ENCODE measurements at places on chromosomes 5 and 9.

DNA sequence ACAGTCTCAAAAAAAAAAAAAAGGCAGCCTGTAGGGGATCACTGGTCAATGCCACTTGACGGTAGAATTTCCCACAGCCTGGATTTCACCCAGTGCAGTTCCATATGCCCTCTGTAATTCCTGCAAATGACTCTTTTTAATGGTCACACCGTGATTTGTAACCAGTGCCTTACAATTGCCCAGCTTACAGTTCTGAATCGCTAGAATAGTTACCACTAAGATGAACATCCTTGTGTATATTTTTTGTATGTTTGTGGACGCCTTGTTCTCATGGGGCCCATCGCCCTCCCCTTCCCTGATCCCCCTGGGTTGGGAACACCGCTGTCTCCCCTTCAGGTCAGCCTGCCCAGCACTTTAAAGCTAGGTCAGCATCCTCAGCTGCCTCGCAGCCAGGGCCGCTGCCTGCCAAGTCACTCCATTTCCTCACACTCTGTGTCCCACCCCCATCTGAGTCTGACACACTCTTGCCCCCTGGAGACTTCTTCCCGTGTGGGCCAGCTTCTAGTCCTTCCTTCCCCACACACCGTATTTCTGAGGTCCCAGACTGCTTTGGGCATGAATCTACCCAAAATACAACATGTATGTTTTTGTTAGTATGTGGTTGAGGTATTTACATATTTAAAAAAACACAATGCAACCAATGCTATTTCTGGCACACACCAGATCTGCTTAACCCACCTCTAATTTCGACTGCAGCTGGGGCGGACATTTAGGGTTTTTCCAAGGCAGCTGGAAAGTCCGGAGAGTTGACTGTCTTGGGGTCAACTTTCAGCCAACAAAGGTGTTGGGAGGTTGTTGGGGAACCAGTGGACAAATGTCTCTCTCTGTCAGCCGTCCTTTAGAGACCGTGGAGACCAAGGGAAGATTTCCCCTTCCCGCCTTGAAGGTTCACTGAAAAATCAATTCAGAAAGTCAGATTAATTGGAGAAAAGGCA lies 120.5 kb upstream of the NEK6 start:
- no peak for DNase-seq

DNA sequence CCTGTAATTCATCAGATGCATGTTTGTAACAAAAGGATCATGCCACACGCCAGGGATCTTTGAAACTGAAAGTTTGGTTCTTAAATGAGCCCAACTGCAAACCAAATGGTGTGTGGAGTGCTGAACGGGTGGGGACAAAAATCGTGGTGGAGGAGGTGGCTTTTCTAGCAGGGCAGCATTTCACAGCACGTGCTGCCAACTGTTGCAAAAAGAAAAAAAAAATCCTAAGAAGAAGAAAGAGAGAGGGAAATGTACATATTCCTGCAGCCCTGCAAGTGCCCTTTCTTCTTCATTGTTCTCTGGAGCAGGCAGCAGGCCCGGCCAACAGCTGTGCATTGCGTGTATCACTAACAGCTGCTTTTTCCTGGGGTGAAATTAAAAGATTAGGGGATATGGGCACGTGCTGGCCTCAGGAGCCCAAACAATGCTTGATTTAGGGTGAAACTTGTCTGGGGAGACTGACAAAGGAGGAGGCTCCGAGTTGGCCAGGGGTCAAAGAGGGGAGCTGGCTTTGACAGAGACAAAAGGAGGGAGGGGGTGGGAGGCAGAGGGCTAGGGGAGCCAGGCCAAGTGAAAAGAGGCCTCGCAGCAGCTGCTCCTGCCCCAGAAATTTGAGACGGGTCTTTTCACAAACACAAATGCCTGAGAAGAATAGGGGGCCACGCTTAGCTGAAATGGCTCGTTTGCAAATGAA lies 73.0 kb downstream of the GADD45G start:
- DNase-seq = peak; percentile 39

DNA sequence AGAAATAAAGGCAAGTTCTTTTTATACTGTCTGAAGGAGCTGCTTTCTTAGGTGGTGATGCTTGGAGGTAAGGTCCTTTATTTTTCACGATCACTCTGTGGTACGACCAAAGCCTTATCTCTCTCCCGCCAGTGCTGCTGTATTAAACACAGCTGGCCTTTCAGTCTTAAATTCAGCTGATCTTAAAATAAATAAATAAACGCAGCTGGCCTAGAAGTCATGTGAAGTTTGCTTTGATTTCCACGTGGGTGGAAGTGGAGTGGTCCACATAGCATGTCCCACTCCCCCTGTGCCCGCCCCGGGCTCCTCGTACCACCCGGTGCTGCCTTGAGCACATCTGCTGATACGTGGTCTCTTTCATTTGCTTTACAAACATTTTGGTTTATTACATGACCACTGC lies 260.4 kb downstream of the FANCC start:
- no peak for DNase-seq

DNA sequence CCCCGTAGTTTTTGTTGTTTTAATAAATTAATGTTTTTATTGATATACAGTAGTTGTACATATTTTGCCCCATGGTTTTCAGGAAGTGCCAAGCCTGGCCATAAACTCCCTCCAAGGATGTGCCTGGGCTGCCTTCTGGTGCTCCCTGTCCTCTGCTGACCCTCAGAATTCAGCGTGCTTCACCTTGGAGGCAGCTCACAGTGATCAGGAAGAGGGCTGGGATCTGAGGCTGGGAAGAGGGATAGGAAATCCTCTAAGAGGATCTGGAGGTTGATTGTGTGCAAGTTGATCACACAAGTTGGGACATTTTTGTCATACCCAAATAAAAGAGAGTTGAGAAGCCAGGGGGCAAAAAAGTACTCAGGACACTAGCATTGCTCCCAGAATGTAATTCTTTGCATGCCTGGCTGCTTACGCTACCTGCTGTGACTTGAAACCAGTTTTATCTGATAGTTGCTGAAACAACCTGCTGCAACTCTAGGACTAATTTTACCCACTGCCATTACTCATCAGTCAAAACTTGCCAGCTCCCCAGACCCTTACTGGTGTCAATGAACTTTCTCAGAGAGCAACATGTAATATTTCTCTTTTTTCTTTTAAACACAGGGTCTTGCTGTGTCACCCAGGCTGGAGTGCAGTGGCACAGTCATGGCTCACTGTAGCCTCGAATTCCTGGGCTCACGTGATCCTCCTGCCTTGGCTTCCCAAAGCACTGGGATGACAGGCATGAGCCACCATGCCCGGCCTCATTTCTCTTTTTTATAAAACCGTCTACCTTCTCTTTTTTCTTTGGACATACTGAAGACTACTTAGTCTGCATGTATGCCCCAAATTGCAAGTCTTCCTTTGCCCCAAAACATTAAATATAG lies 29.0 kb downstream of the PDE6A start:
- no peak for DNase-seq
